ENCODE measurements at places on chromosomes 7 and 10. TPM values are rescaled to one million over a fixed set of nuclear protein-coding genes. Genes with fewer than 3 reads are reported as not detected.

The NPSR1 gene
- not detected for total RNA-seq

The KCNMA1 gene
- total RNA-seq: 6.2 TPM

The TMEM176A gene
- 4.9 TPM for total RNA-seq

The AGK gene
- total RNA-seq: 22.8 TPM

The EPDR1 gene
- total RNA-seq: 4.0 TPM

The ADAM22 gene
- total RNA-seq: 0.53 TPM

The ACSL5 gene
- 6.5 TPM for total RNA-seq

The SFRP5 gene
- total RNA-seq: 2.2 TPM

The ABLIM1 gene
- 187 TPM for total RNA-seq

The TNS3 gene
- total RNA-seq: 53.0 TPM

DNA sequence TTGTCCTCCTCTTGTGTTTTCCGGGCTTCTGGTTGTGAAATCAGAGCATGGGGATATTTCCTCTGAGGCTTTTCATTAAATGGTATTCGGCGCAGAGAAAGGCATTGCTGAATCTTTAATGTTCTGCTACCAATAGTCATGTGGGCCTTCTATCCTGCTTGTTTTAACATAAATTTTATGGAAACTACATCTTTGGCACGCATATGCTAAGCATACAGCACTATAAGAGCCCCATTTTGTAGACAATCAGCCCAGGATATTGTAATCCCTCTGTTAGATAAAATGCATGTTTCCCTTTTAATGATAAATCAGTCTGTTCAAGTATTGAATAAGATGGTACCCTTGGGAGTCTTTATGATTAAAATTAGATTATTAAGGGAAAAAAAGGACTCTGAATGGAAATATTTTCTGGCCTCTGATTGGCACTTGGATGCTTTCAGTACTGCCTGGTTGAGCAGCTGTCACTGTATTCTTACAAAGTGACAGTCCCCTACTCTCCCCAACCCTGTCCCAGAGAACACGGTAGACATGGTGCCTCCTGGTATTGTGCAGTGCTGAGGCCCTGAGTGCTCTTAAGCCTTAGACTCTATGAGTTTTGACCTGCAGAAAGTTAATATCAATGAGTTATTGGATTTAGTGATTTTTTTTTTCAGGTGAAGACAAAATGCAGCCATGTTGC, 256.3 kb downstream of the POU6F2 start:
- DNase-seq: no peak
- no peaks in the 10 kb centered on the region for H3K36me3 ChIP-seq
- no peaks in the 10 kb centered on the region for H3K4me1 ChIP-seq
- H3K27ac ChIP-seq: no peak overlapping the region
- peaks cover 4% of the 10 kb centered on the region for H3K27me3 ChIP-seq
- H3K4me3 ChIP-seq: no peak overlapping the region

GRCh38 chr10:112184379-112184778, 814 bp upstream of the GPAM start:
- no peak for DNase-seq
- H3K4me3 ChIP-seq: no peak overlapping the region
- no peaks in the 10 kb centered on the region for H3K27me3 ChIP-seq
- no peak overlapping the region for H3K27ac ChIP-seq
- H3K4me1 ChIP-seq: peaks cover 20% of the 10 kb centered on the region
- H3K36me3 ChIP-seq: peaks cover 12% of the 10 kb centered on the region

DNA sequence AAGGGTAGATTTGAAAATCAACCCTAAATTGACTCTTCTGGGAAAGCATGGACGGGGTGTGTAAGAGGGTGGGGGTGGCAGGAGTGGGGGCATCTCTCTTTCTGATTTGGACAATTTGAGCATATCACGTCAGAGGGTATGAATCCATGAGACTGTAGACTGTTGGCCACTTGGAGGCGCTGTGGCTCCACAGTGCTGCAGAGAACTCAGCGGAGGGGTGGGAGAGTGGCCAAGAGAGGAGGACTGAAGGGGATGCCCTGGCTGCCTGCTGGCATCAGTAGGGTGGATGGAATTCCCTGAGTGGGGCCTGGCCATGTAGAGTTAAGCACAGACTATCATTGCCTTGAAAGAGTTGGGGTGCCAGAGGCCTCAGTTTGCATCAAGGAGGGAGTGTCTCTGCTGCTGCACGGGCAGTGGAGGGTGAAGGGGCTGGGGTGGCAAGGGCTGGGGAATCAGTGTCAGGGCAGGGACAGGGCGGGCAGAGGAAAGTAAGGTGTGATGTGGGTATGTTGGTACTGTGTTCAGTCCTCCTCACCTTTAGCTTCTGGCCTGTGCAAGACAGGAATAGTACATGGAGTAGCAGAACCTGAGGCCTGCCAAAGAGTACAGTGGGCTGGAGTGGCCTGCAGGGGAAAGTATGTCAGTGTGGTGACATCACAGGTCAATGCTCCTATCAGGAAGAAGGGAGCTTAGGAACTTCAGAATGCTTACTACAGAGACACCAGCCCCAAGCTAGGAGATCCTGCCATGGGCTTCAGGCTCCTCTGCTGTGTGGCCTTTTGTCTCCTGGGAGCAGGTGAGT, 133.5 kb upstream of the PRSS58 start:
- H3K4me1 ChIP-seq: no peaks in the 10 kb centered on the region
- H3K4me3 ChIP-seq: no peak overlapping the region
- no peaks in the 10 kb centered on the region for H3K27me3 ChIP-seq
- DNase-seq: no peak
- H3K36me3 ChIP-seq: no peaks in the 10 kb centered on the region

- H3K36me3 ChIP-seq: peaks cover 45% of the 10 kb centered on the region
- H3K4me3 ChIP-seq: no peak overlapping the region
- DNase-seq: no peak
- no peaks in the 10 kb centered on the region for H3K4me1 ChIP-seq
- no peaks in the 10 kb centered on the region for H3K27me3 ChIP-seq
Observed at GRCh38 chr10:21744223-21744622, 210.2 kb downstream of the MLLT10 start.

DNA sequence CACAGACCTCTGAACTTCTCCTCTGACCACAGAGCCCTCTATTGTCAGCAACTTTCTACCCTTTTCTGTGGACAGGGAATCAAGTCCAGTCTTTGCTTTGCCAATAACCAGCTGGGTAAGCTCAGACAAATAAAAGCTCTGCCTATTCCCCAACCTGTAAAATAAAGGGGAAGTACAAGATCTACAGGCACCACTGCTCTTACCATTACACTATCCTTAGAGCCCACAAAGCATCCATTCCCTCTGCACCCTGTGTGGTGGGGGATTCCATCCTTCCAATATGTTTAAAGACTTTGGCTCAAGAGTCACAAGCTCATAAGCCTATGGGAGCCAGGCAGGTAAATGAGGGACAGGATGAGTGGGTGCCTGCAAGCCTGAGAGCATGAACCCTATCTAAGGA, 88.2 kb downstream of the PARD3 start:
- no peaks in the 10 kb centered on the region for H3K36me3 ChIP-seq

DNA sequence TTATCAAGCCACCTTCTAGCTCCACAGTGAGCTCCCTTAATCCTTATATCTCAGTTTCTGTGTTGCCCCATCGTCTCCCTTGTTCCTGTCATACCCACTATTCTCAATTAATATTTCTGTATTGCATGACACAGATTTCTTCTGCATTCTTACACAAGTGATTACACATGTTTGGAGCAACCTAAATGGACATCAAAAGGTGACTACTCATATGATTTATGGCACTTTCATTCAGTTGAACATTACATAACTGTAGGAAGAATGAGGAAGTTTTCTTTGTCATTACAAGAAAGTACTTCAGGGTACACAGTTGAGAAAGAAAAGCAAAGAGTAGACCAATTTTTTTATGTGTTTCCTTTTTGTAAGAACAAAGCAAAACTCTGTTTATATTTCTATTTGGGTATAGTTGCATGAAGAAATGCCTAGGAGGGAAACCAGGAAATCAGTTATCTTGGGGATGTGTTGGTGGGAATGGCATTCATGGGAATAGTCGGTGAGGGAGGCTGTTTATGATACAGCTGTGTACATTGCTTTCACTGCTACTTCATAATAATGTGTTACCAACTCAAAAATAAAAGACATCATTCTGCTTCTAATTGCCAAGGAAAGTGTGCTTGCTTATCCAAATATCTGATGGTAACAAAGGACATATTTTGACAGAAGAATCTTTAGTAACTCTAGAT, 23.6 kb upstream of the PRSS37 start:
- H3K4me3 ChIP-seq: no peak overlapping the region
- no peak overlapping the region for H3K27ac ChIP-seq
- no peaks in the 10 kb centered on the region for H3K36me3 ChIP-seq
- H3K4me1 ChIP-seq: no peaks in the 10 kb centered on the region
- no peaks in the 10 kb centered on the region for H3K27me3 ChIP-seq

DNA sequence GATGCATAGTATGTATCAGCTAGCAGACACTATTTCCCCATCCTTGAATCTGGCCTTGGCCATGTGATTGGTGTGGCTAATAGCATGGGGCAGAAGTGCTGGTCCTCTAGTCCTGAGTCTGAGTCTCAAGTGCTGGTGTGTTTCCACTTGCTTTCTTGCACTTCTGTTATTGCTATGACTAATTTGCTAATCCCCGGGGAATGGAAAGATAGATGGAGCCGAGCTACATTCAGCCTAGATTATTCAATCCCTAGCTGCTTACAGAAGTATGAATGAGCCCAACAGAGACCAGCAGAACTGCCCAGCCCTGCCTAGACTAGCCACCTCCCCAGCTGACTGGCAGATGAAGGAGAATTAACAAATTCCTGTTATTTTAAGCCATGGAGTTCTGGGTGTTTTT, 53.2 kb upstream of the SYPL1 start:
- peaks cover 7% of the 10 kb centered on the region for H3K4me1 ChIP-seq
- H3K27ac ChIP-seq: no peak overlapping the region
- no peak for DNase-seq
- no peak overlapping the region for H3K4me3 ChIP-seq

DNA sequence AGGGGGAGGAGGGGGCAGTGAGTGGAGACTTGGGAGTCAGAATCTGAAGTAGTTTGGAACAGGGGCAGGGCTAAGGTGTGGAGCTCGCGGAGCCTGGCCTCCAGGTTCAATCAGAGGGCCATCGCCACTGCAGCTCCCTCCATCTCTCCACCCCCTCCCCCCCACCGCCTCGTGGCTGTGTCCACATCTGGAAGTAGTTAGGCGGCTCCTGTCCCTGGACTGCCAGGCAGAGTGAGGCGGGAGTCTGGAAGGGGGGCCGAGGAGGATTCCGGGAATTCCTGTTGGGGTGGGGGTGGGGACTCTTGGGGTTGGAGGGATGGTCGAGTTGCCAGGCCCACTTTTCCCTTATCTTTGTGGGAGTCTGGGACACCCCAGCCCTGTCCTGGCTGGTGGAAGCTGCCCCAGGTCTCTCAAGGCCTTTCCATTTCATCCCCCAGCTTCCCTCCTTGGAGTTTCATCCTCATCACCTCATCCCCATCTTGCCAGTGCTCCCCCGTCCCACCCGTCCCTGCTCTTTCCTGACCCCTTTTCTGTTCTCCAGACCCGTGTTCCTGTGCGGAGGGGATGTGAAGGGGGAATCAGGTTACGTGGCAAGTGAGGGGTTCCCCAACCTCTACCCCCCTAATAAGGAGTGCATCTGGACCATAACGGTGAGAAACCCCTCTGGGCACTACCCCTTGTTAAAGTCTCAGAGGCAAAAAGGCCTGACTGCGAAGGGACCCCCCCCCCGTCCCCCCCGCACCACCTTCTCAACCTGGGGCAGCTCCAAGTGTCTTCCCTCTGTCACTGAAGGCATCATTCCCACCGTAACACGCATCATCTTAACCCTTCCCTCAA, 944 bp downstream of the PCOLCE start:
- H3K4me1 ChIP-seq: peaks cover 39% of the 10 kb centered on the region
- no peaks in the 10 kb centered on the region for H3K36me3 ChIP-seq
- DNase-seq: no peak
- H3K27me3 ChIP-seq: no peaks in the 10 kb centered on the region
- H3K27ac ChIP-seq: peak overlapping the region; percentile 81
- H3K4me3 ChIP-seq: peak overlapping the region; percentile 78

DNA sequence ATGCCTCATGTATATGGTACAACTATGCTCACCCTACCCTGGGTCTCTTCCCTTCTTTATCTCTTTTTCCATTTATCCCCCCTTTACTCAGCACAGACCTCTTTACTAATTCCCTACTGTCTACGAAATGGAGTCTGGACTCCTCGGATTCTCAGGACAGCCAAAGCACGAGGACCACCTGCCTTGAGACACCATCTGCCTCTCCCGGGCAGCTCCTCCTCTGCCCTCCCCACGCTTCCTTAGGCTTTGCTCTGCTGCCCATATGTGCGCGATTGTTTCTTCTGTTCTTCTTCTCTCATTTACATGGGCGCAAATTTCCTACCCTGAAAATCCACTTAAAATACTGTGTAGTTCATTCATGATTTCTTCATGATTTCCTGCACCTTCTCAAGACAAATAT, 62.7 kb upstream of the STK17A start:
- H3K36me3 ChIP-seq: no peaks in the 10 kb centered on the region
- H3K4me1 ChIP-seq: peaks cover 9% of the 10 kb centered on the region
- H3K27ac ChIP-seq: no peak overlapping the region
- no peak overlapping the region for H3K4me3 ChIP-seq
- H3K27me3 ChIP-seq: no peaks in the 10 kb centered on the region
- no peak for DNase-seq

GRCh38 chr10:131788386-131788785, 112.4 kb upstream of the PPP2R2D start:
- H3K36me3 ChIP-seq: no peaks in the 10 kb centered on the region
- DNase-seq: no peak
- H3K4me3 ChIP-seq: no peak overlapping the region
- H3K4me1 ChIP-seq: no peaks in the 10 kb centered on the region
- peaks cover 15% of the 10 kb centered on the region for H3K27me3 ChIP-seq
- H3K27ac ChIP-seq: no peak overlapping the region

DNA sequence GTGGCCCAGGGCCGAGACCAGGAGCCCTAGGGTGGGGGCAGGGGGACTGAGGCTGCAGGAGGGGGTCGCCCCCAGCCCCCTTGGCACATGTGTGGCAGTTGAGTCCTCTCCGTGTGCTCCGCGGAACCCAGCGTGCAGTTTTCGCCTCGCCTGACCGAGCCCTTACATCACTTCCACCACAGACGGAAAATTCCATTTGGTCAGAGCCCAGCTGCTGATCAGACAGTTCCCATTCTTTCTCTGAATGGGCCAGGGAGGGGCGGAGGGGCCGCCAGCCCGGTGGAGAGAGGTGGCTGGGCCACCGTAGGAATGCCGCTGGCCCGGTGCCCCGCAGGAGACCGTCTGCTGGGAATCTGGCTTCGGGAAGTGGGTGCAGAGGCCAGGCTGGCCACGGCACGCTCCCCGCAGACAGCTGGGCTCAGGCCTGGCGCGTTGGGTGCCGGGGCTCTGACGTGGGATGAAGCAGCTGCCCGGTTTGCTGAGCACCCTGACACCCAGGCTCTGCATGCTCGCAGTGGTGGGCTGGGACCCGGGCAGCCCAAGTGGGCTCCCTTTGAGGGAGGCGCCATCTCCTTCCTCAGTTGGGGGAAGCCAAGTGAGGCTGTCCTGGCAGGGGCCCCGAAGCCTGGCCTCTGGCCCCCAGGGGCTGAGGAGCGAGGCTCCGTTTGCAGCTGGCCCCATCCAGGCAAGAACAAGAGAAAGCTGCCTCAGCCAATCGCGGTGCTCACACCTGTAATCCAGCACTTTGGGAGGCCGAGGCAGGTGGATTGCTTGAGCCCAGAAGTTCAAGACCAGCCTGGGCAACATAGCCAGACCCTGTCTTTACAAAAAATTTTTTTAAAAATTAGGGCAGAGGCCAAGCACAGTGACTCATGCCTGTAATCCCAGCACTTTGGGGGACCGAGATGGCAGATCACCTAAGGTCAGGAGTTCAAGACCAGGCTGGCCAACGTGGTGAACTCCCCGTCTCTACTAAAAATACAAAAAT, 9.9 kb downstream of the TTYH3 start:
- peak overlapping the region; percentile 55 for H3K27ac ChIP-seq
- peaks cover 67% of the 10 kb centered on the region for H3K4me1 ChIP-seq
- no peaks in the 10 kb centered on the region for H3K36me3 ChIP-seq
- peak; percentile 93 for DNase-seq

- no peak overlapping the region for H3K4me3 ChIP-seq
- no peaks in the 10 kb centered on the region for H3K36me3 ChIP-seq
- no peaks in the 10 kb centered on the region for H3K4me1 ChIP-seq
- DNase-seq: no peak
Observed at GRCh38 chr7:78777829-78778228, 675.6 kb downstream of the MAGI2 start.
